ENCODE measurements at places on chromosomes 13 and 19. TPM values are rescaled to one million over a fixed set of nuclear protein-coding genes. Genes with fewer than 3 reads are reported as not detected.

The NCAN gene
- not detected for total RNA-seq

The DACH1 gene
- 0.49 TPM for total RNA-seq

The CYP4F2 gene
- total RNA-seq: not detected

The FLT3 gene
- 1.1 TPM for total RNA-seq

The ZNF507 gene
- 27.9 TPM for total RNA-seq

The PLPPR3 gene
- total RNA-seq: not detected

The FAM124A gene
- total RNA-seq: not detected

The ZNF284 gene
- total RNA-seq: 3.8 TPM

- no peak for DNase-seq
Measured at GRCh38 chr19:55098716-55099556, 18.5 kb downstream of the PPP1R12C start.

- DNase-seq: no peak
Measured at GRCh38 chr13:77218274-77218673, 108.6 kb downstream of the MYCBP2 start.

DNA sequence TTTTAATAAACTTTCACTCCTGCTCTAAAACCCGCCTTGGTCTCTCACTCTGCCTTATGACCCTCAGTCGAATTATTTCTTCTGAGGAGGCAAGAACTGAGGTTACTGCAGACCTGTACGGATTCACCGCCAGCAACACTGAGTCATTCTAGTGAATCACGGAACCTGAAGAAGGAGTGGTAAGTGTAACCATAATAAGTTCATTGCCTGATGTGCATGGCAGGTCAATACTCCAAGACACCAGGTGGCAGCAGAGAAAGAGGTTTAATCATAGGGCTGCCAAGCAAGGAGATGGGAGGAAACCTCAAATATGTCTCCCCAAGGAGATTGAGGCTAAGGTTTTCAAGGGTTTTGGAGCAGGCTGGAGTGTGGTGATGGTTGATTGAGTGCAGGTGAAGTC lies 204.3 kb upstream of the IPO5 start:
- DNase-seq: no peak

DNA sequence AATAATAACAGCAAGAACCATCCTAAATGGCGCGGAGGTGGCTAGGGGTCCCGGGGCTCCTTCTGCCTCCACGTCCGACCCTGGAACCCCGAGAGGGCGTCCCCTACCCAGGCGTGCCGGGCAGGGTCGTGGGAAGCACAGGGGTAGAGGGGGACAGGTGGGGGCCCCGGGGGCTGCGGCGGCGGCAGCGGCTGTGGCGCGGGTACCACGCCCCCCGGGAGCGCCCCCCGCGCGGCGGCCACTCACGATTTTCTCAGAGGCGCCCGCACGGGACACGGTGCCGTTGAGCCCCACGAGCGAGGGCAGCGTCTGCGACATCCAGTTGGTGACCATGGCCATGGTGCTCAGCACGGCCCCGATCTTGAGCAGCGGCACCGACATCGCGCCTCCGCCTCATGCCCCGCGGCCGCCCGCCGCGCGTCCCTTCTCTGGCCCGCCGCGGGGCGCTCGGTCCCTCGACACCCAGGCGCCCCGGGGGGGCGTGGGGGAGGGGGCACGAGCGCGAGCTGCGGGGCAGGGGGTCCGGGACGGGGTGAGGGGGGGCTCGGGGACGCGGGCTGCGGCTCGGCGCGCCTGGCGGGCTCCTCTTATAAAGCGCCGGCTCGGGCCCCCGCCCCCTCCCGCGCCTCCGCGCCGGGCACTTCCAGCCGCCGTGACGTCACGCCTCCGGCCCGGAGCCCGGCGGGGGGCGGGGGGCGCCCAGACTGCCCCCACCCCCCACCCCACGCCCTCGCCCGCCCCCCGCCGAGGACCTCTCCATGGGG lies 22.9 kb downstream of the OLFM2 start:
- peak; percentile 30 for DNase-seq

DNA sequence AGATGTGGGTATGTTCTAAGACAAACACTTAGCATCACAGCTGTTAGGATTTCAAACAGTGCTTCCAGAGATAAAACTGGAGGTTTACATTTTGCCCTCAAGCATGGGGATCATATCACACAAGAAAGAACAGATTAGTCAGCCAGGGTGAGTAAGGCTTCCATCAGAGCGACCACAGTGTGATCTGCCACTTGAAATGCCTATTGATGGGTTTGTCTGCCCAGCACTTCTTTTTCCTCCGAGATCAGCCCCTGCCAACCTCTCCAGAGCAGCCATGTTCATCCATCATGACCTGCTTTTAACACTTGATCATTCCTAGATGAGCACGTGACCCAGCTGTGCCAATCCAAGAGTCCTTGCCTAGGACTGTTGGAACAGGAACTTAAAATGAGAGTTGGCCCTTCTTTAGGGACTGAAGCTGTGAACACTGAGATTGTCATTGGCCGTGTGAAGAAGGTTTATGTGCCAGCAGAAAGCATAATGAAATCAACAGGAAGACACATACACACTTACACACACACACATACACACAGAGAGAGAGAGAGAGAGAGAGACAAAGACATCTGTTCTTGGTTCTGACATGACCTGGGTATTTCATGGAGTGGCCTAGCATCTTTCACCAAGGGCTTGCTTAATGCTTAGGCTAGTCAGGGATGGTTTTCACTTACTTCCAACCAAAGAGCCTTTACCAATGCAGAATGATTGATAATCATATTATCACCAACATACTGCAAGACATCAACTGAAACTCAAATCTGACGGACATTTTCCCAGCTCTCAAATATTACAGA lies 5.2 kb upstream of the CEBPG start:
- DNase-seq: no peak

- DNase-seq: no peak
Measured at GRCh38 chr19:47714339-47714738, 1.1 kb downstream of the EHD2 start.

DNA sequence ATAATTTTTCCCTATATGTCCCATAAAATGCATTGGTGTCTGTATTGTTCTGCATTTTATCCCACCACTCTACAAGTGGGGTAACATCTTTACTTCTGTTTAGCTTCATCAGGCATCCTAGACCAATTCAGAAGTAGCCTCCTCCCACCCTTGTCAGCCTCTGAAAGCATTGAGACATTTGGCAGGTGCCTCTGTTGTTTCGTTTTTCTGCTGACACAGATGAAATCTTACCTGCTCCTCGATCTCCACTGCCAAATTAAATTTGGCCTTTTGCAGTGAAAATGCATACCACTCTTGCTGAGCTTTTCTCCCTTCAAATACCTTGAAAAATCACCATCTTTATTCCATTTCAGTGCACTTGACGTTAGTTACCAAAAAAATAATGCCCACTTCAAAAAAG lies 83.5 kb upstream of the STARD13 start:
- DNase-seq: no peak

DNA sequence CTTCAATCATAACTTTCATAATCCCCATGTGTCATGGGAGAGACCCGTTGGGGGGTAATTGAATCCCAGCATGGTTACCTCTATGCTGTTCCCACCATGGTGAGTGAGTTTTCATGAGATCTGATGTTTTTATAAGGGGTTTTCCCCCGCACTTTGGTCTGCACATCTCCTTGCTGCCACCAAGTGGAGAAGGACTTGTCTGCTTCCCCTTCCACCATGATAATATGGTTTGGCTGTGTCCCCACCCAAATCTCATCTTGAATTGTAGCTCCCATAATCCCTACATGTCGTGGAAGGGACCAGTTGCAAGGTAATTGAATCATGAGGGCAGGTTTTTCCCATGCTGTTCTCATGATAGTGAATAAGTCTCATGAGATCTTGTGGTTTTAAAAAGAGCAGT lies 524.9 kb downstream of the SLITRK5 start:
- DNase-seq: no peak

GRCh38 chr19:41784743-41785142 lies 11.6 kb upstream of the CEACAM3 start:
- DNase-seq: peak; percentile 29

- DNase-seq: no peak
Measured at GRCh38 chr19:4781801-4782200, 9.7 kb upstream of the FEM1A start.

DNA sequence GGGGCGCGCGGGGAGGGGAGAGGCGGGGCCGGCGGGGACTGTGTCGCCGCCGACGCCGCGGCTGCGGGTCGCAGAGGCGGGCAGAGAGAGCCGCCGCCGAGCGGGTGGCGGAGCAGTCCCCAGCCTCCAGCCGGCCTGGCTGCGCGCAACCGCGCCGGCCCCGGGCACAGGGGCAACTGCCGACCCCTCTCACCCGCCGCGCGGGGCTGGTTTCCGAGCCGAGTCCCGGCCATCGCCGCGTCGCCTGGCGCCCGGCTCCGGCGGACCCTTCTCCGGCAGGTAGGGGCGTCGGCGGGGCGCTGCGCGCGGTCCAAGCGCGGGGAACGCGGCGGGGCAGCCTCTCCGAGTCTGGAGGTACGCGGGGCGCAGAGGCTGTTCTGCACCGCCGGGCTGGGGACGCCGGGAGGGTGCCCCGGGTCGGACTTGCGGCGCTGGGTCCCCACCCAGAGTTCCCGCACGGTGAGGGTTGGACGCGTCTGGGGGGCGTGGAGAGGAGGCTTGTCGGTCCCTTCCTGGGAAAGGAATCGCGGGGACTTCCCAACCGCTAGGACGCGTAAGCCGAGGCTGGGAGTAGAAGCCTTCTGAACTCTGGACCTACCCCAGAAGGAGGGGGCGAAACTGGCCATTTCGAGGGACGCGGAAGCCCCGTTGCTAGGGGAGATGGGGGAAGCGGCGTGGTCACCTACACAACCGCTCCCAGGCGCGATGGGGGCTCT lies 133.6 kb upstream of the MYO16 start:
- DNase-seq: no peak

GRCh38 chr13:74930402-74931165 lies 551.4 kb downstream of the TBC1D4 start:
- DNase-seq: no peak

DNA sequence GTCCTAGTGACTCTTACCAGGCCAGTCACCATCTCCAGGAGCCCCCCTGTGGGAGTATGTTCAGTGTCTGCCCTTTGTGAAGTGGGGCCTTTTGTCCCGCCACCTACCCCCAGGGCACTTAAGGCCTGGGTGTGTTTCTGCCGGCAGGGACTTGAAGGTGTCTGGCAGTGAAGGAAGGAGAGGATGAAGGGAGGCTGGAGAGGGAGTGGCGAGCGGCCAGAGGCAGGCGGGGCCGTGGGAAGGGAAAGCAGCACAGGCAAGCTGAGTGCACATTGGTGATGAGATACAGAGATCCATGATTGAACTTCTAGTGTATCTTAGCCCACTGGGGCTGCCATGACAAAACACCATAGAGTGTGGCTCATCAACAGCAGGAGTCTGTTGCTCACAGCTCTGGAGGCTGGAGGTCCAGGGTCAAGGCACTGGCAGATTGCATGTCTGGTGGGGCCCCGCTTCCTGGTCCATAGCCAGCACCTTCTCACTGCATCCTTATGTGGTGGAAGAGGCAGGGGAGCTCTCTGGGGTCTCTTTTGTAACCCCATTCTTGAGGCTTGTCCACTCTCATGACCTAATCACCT lies 17.5 kb downstream of the CUL4A start:
- no peak for DNase-seq
